Amygdala (tissue), 56 donors: ENCODE measurements at places on chromosomes 7 and 10.

GRCh38 chr7:130926001-130926691 is 192.1 kb upstream of the KLF14 start:
- DNase-seq = no peak

- no peak for DNase-seq
Observed at GRCh38 chr10:23172429-23173213, 19.5 kb upstream of the PTF1A start.

DNA sequence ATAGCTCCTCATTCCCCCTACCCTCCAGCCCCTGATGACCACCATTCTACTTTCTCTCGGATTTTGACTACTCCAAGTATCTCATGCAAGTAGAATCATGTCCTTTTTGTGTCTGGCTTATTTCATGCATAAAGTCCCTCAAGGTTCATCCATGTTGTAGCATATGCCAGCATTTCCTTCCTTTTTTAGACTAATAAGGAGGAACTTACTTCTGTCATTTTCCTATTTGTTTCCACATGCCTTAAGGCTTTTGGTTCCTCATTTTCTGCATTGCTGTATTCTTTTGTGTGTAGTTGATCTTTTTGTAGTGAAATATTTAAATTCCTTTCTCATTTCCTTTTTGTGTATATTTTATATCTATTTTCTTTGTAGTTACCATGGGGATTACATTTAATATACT is 376.9 kb downstream of the CALN1 start:
- no peak for DNase-seq

- DNase-seq = no peak
Observed at GRCh38 chr7:105454921-105455320, 66.2 kb upstream of the SRPK2 start.

- no peak for DNase-seq
Observed at GRCh38 chr7:14389595-14389994, 400.1 kb upstream of the ETV1 start.

DNA sequence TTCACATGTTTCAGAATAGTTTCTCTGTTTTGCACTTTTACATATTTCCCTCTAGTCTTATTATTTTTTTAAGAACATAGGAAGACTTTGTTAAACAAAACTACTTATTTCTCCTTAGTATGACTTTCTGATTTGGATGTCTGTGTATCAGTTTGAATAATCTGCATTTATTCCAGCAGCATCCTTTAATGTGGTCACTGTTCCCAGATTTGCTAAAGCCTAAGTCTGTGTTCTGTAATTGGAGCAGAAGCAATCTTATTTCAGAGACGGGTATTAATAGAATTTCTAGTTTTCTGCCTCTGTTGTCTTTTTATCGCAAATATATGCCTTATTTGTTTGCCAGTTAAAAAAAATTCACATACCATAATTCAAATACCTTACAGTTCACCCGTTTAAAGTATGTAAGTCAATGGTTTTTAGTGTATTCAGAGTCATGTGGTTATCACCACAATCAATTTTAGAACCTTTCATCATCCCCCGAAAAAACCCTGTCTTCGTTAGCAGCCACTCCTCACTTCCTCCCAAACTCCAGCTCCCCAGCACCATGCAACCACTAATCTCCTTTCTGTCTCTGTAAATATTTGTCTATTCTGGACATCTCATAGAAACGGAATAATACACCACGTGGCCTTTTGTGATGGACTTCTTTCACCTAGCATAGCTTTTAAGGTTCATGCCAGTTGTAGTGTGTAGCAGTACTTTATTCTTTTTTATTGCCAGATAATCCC is 58.7 kb downstream of the INPP5F start:
- DNase-seq = no peak

DNA sequence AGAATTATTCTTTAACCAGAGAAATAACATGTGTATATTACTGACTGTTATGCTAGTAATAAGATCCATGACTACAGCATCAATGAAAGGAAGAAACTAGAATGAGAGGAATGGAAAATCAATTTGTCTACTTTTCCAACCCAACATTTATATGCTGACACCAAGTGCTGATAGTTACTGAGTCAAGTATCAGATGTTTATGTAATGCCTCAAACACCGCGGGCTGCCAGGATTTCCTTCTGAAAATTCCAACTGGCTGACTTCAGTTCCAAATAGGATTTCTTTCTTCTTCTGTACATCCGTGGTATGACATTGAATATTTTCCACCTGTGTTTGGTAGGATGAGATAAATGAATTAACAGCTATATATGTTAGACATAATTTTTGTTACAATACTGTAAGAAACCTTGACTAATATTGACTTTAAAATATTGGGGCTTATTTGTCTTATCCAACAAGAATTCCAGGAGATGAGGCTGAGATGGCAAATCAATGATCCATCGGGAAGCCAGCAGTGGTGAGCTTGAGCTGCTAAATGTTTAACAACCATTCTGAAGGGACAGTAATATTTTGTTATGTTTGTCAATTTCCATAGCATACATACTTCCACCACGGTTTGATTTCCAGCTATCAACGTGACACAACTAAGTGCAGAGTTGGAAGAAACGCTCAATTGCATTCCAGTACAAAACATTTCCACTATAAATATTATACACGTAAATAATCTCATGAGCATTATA is 435.2 kb upstream of the AUTS2 start:
- no peak for DNase-seq

- DNase-seq = no peak
Observed at GRCh38 chr7:19112274-19113001, 5.0 kb downstream of the TWIST1 start.

- no peak for DNase-seq
Observed at GRCh38 chr7:143454091-143454680, 10.9 kb downstream of the TAS2R60 start.

DNA sequence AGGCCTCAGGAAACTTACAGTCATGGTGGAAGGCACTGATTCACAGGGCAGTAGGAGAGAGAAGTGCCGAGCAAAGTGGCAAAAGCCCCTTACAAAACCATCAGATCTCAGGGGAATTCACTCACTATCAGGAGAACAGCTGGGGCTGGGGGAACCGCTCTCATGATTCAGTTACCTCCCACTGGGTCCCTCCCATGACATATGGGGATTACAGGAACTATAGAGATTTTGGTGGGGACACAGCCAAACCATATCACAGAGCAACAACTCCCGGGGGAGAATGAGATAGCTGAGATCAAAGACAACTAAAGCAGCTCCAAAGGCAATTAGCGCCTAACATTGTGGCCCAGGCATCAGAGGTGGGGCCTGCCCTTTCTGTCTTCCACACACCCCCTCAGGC is 85.4 kb upstream of the VOPP1 start:
- DNase-seq = no peak

GRCh38 chr7:43042302-43042701 is 70.1 kb upstream of the HECW1 start:
- no peak for DNase-seq

DNA sequence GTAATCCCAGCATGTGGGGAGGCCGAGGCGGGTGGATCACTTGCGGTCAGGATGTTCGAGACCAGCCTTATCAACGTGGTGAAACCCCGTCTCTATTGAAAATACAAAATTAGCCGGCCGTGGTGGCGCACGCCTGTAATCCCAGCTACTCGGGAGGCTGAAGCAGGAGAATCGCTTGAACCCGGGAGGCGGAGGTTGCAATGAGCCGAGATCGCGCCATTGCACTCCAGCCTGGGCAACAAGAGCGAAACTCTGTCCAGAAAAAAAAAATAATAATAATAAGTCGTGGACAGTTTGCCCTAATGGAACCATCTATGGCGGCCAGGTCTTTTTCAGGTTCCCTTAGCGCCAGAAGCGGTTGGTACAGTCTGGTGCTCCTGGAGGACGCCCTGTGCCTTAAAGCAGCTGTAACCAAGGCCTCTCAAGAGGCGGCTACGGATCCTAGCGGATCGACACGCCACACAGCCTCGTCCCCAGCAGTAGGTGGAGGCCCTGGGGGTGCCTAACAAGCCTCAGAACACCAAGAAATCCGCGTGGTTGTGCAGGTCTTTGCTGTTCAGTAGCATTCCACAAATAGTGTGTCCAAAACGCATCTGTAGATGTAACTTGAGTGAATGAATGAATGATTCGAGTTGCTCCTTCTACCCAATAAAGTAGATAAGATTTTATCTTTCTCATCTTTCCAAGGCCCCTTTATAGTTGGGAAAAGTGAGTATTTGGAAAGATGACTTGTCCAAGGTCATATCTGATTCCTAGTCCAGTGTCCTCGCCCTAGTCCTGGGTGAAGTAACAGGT is 982 bp downstream of the PGAM1 start:
- no peak for DNase-seq

DNA sequence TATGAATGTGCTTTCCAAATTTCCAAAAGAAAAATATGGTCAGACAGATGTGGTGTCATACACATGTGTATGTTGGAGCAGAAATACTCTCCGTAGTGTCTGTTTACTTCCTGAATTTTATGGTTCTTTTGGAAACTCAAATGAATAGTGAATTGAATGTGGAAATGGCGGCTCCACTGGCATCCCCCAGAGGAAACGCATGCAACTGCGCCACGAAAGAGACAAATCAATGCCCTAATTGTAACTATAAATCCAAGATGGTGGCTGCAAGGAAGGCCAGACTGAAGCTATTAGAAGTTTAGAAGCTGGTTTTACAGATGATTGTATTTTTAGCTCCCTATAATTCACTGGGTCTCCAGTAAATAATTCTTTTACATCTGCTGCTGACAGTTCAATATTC is 246.7 kb downstream of the FGFR2 start:
- no peak for DNase-seq

- no peak for DNase-seq
Observed at GRCh38 chr10:129637846-129638245, 170.8 kb downstream of the MGMT start.

- peak; percentile 7 for DNase-seq
Observed at GRCh38 chr7:33757563-33758165, 147.7 kb upstream of the BMPER start.

DNA sequence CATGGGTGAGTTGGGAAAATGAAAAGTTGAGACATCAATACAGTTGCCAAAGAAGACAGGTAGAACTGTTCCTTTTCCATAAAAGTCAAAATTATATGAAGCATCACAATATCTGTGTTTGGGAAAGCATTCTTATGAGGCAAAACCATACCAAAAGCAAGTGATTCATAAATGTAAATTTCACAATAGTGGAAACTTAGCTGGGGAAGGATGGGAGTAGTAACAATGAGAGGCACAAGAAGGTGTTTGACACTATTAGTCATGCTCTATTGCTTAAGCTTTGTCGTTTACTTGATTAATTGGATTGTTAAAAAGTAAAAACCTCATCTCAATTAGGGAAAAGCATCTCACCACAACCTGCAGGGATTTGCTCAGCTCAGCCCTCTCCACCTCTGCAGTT is 240.2 kb downstream of the C7orf25 start:
- no peak for DNase-seq

DNA sequence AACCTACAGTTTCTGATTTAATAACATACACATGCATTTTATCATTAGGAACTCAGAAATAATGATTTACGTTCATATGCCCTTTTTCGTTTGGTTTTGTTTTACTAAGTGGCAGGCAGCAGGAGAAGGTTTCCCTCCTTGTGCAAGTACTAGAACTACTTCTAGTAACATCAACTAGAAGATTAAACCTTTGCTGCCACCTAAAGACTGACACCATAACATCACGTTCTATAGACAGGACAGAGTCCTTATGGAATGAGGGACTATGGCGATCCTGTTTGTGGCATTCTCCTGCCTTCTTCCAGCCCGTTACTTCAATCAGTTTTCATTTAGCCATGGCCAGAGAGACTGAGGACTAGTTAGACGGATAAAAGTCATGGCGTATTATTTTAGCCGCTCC is 53.2 kb downstream of the GAD2 start:
- DNase-seq = no peak

DNA sequence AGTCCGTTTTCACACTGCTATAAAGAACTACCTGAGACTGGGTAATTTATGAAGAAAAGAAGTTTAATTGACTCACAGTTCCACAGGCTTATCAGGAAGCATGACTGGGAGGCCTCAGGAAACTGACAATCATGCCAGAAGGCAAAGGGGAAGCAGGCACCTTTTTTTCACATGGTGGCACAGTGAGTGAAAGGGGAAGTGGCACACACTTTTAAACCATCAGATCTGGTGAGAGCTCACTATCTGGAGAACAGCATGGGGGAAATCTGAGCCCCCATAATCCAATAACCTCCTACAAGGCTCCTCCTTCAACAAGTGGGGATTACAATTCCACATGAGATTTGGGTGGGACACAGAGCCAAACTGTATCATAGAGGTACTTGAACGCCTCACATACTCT is 30.0 kb downstream of the AGR3 start:
- no peak for DNase-seq

GRCh38 chr7:143885951-143886350 is 16.0 kb downstream of the TCAF1 start:
- DNase-seq = no peak

DNA sequence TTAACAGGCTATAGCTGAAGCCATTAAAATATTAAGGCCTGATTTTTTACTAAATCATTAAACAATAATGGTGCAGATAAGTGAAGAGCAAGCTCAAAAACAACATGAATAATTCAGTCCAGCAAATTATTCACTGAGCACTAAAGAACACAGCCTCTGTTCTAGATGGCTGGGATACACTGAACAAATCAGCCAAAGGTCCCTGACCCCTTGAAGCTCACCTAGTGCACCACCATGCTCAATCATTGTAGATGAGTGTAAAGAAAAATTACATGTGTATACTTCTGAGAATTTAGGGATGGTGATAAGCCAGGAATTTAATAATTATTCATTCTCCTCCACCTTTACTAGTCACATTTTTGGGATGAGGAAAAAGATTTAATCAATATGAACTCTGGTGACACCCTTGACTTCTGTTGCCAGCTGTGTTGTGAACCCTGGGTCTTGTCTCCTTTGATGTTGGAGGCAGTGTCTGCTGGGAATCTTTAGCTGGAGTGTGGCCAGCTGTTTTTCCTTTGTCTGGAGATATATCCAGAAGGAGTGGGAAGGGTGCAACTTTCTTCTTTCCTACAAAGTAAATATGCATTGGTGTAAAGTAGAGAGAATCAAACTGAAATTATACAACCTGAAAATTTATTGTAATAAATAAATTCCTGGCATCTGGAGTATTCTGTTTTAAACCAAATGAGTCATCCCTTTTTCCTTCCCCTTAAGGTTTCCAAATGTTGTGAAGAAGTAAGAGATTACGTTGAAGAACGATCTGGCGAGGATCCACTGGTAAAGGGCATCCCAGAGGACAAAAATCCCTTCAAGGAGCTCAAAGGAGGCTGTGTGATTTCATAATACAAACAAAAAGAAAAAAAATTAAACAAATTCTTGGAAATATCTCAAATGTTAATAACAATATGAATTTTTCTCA is 4.0 kb downstream of the GNGT1 start:
- DNase-seq = no peak

GRCh38 chr7:81280531-81280930 is 361.7 kb upstream of the SEMA3C start:
- DNase-seq = no peak

- peak; percentile 15 for DNase-seq
Observed at GRCh38 chr10:114174695-114175188, 739 bp upstream of the CCDC186 start.

GRCh38 chr10:34229917-34230316 is 585.2 kb downstream of the PARD3 start:
- DNase-seq = no peak

- no peak for DNase-seq
Observed at GRCh38 chr7:54663603-54664234, 95.3 kb downstream of the SEC61G start.
